ENCODE measurements at places on chromosomes 11 and 22.
A peak's percentile ranks its signal among the peaks of the same experiment; 100 is the strongest.

DNA sequence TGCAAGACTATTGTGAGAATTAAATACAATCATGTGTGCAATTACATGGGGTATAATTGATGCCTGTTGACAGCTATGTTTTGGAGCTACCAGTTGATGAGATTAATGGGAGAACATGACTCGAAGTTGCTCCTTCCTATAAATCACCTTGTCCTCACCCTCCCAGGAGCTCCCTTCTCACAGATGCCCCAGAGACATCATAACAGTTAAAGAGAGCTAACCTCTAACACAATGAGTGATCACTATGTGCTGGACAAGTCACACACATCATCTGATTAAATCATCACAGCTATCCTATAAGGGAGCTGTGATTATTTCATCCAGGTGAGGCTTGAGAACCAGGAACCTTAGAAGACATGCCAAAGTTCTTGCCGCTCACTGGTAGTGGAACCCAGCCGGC, 394.2 kb downstream of the NTM start:
- DNase-seq: no peak

- no peak for DNase-seq
These were observed 212.4 kb upstream of the SYN3 start for GRCh38 chr22:33270596-33270995.

GRCh38 chr22:19604711-19605268, 80.6 kb upstream of the CLDN5 start:
- DNase-seq: no peak

DNA sequence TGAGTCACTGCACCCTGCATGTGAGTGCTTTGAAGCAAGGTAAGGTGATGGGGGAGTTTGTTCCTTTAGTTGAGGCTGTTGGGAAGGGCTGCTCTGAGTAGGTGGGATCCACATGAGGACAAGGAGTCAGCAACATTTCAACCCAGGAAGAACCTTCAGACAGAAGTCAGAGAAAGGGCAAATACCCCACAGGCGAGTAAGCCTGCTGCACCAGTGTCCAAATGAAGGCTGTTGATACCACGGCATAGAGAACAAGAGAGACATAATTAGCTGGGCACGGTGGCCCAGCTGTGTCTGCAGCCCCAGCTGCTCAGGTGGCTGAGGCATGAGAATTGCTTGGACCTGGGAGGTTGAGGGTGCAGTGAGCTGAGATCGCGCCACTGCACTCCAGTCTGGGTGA, 54.3 kb upstream of the CLMP start:
- no peak for DNase-seq

DNA sequence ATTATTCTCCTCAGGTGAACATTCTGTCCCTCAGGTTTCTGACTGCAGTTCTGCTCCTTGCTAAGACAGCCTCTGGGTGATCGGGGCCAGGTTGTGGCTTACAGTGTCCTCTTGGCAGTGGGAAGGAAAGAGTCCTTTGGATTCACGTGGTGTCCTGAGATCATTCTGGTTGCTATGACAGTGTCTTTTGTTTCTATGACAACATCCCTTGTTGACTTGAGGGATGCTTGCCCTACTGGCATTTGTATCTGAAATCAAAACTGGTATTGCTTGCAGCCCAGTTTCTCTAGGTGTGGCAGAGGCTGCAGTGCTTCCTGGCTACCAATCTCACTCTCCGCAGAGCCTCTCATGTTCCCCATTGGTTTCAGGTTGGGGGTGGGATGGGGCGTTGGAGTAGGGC, 151.8 kb upstream of the CCDC90B start:
- DNase-seq: no peak

GRCh38 chr22:38737302-38738060, 18.3 kb downstream of the SUN2 start:
- DNase-seq: no peak

DNA sequence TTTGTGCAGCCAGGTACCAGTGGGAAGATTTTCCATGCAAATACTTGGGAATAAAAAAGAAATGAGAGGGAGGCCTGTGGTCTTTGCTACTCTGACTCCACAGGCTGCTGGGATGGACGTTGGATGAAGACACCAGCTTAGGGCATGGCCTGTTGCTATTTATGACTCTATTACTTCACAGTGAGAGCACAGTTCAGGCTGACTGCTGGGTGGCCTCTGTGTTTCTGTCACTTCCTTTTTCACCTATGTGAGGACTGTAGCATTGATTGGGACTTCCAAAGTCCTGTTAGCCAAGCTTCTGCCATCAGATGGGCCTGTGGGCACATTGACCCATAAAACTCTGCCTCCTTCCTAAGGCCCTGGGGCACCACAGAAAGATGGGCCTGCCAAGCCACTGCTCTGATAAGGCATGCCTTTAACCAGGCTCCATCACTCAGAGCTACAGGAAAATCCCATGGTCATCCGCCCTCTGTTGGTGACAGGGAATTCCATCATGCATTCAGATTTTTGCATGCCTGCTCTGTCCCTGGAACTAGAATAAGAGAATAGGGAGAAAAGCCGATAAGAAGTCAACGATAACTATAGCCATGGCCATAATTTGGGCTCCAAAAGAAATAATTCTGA, 64.6 kb downstream of the KCNJ1 start:
- DNase-seq: no peak

DNA sequence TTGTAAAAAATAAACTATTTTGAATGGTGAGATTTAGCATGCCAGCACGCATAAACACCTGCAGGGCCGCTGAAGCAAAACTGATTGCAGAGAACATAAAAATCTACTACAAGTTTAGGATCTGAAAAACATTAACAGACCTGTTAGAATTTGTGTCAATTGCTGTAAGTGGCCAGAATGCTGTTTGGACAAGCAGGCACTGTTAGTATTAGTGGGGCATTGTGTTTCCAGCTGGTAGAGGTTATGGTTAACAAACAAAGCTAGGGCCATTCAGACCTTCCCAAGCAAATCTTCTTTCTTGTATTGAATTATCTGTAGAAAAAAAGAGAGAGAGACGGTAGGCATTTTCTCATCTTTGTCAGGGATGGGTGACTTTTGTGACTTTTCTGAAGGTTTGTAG, 57.6 kb upstream of the OLFML1 start:
- no peak for DNase-seq

DNA sequence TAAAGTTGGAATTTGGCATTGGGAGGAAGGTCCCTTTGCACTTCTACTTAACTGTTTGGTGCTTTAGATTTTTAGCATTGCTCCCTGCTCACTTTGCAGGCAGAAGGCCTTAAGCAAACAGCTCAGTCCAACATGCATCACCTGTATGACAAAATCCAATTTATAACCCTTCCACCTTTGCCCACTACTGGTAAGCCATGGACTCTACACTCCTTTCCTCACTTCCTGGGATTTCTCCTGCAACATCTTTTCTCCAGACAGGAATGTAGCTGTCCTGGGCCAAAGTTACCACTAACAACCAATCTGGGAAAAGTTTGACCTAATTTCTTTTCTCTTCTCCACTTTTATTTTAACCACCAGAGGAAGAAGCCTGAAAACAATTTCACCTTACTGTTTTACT, 1.8 kb upstream of the OR2D2 start:
- DNase-seq: no peak

GRCh38 chr11:75429902-75430713, 2.9 kb downstream of the KLHL35 start:
- peak; percentile 18 for DNase-seq

- no peak for DNase-seq
These were observed 48.6 kb downstream of the ELFN2 start for GRCh38 chr22:37378642-37379058.

DNA sequence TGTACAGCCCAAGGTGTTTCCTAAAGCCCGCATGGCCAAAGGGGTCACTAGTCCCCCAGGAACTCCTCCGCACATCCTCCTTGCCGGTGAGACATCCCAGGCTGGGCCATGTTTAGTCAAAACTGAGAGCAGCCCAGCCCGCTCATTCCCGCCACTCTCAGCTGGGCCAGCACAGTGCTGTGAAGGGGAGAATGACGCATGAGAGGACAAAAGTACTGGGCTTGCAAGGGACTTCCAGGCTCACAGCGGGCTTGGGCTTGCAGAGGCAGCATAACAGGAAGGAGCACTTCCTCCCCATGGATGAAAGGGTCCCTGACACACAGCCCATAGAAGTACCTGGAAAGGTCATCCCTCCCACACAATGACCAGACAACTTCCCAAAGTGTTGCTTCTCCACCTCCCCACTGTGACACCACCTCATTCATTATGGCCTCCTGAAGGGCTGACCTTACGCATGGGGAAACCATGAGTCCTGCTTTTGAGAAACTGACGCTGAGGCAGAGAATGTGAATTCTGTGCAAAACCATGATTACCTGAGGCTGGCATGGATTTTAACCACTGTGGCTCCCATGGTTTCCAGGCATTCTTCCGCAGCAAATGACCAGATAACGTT, 19.1 kb downstream of the ETS1 start:
- no peak for DNase-seq

GRCh38 chr11:17598700-17599459, 51.8 kb downstream of the OTOG start:
- peak; percentile 42 for DNase-seq

DNA sequence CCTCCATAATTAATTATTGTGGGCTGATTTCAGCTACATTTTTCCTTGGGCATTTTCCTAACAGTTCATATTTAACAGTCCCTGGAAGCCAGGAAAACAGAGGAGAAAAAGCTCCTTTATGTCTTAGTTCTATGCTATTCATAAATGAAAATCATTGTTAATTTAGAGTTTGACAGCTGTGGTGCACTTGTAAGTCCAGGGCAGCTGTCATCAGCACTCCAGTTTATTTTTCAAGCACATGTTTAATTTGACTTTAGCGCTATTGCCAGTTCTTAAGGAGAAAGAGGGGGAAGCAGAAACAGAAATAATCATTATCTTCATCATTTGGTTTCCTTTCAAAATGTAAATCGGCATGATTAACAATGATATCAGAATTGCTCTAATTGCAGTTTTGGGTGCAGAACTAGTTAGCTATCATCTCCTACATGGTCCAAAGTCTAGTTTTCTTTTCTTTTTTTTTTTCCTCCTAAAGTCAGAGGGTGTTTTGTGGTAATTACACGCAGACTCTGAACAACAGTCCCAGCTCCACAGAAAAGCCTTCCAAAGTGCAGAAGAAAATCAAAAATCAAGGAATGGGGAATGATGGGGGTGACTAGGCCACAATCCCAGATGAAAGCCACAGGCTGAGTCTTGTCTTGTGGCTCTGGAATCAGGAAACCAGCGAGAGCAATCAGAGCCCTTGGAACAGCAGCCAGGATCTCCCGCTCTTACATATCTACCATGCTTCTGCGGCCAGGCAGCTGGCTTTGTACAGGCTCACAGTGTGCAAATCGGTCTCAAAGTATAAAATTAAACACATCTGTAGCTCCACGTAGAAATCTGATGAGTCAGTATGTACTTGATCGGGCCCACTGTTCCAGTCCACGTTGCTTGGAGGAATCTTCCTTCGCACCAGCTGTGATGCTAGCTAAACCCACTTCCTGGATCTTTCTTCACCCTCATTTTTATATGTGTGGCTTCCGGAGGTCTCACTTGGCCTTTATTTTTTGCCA, 91.9 kb downstream of the SPON1 start:
- no peak for DNase-seq

DNA sequence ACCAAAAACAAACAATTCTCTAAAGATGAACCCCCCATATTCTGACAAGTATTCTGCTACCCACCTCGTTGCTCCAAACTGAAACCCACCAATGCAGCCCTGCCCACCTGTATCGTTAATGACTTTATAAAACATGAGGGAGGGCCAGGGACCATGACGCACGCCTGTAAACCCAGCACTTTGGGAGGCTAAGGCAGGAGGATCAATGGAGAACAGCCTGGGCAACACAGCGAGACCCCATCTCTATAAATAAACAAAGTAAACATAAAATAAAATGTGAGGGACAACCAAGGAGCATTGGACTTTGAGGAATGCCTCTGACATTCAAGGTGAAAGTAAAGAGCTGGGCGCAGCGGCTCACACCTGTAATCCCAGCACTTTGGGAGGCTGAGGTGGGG, 39.8 kb upstream of the ATXN10 start:
- DNase-seq: no peak

DNA sequence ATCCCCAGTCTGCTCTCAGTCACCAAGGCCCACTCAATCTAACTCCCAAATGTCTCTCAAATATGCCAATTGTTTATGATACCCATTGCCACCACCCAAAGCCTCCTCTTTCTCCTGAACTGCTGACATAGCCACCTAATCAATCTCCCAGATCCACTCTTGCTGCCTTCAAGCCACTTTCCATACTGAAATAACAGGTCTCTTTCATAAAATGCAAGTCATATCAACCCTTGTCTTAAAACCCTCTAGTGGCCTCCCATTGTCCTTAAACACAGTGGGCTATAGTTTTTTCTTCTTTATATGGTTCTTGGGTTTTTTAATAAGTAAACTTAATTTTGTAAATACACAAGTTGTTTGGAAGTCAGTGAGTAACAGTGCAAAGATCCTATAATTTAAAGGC, 155.2 kb upstream of the ZC3H12C start:
- DNase-seq: no peak

GRCh38 chr11:129530154-129530895, 154.7 kb downstream of the BARX2 start:
- no peak for DNase-seq

- DNase-seq: no peak
These were observed 12.0 kb downstream of the PLCB3 start for GRCh38 chr11:64263021-64263946.

DNA sequence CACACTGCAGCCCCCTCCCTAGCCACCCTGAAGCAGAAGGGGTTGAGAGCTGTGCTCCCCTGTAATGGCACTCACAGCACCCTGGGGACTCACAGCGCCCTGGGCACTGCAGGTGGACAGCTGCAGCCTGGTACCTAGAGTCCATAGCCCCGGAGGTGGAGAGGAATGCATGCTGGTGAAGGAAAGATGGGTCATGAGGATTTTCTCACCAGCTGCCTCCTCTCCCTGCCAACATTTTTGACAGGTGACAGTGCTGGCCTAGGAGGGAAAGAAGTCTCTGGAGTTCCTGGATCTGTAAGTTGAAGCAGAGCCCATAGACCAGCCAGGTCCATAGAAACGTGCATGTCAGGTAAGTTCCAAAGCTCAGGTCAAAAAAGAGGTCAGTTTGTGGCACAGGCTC, 330.5 kb downstream of the TENM4 start:
- DNase-seq: no peak

GRCh38 chr11:35629914-35630313, 11.7 kb downstream of the FJX1 start:
- DNase-seq: no peak

DNA sequence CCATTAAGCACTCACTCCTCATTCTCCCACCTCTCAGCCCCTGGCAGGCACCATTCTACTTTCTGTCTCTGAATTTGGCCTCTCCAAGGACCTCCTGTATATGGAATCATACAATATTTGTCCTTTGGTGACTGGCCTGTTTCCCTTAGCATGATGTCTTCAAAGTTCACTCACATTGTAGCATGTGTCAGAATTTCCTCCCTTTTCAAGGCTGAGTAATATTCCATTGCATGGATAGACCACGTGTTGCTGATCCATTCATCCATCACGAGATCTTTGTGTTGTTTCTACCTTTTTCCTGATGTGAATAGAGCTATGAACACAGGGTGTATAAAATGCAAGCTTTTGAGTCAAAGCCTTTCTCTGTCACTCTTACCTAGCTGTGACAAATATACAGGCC, 11.6 kb downstream of the FADS2 start:
- no peak for DNase-seq
